ENCODE measurements at places on chromosomes 2 and 18.

GRCh38 chr2:193963472-193964119, 1693.4 kb upstream of the SLC39A10 start:
- peak; percentile 48 for DNase-seq

GRCh38 chr2:201956361-201956760, 77.3 kb upstream of the FZD7 start:
- no peak for DNase-seq

DNA sequence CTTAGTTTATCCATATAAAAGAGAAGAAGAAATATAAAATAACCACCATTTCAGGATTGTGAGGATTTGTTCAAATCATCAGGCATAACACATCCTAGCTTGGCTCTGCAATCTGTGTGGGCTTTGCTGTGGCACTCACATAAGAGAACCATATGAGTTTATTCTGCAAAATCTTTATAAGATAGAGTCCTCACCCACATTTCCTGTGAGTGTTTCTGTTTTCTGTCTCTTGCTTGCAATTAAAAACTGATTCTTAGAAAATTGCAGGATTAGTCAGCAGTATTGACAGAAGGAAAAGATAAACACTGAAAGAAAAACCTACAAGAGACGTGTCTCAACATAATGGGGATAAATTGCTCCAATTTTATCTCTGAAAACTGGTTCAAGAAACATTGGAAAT, 258.5 kb downstream of the RND3 start:
- no peak for DNase-seq

- DNase-seq, result no peak
These were observed 14.5 kb downstream of the IL1R2 start for GRCh38 chr2:102005989-102006885.

- DNase-seq, result no peak
These were observed 238.4 kb downstream of the ZEB2 start for GRCh38 chr2:144281476-144281875.

GRCh38 chr2:199136681-199137080, 321.1 kb downstream of the SATB2 start:
- peak; percentile 29 for DNase-seq

Measured in astrocyte of the cerebellum (primary cell).